ENCODE measurements at places on chromosomes 4 and X.

DNA sequence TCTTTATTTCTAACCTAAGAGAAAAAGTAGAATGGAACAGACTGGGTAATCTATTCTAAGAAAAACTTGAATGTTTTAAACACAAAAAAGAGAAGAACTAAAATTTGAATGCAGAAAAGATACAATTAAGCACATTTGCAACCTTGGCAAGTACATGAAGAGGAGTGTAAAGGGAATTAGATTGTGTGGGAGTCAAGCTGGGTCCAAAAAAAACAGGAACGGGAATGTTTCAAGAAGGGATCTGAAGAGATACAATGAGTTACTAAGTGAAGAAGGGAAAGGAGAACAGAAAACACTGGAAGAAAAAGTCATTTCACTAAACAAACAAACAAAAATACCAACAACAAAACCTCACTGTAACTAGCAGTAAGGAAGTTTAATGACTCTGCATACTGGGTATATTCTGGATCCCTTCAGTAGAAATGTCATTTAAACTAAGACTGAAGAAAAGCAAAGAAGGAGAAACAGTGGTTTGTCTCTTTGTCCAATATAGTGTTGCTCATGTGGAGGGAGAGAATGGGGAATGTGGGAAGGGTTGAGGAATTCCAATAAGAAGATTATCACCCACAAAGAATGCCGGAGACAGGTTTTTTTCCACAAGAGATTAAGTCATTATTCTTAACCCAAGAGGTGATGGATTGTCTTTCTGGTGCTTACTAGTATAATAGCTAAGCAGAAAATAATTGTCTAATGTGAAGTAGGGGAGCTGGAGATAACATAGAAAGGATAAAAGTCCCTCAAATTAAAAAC lies 50.4 kb upstream of the PTPN13 start:
- no peak for DNase-seq

DNA sequence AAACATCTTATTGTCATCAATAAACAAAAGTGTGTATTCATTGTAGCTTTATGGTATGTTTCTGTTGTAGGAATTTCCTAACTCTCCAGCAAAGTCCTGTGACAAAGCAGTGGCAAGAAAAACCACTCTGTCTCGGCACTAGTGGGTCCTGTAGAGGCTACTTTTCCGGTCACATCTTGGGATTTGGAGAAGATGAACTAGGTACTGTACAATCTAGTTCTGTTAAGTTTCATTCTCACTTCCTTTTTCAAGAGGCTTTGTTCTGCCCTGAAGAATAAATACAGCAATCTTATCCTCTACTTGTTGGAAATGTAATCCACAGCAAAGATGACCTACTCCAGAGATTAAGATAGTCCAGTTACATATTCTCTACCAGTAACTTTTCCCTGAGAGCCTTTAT lies 69.3 kb downstream of the HHIP start:
- DNase-seq = no peak

DNA sequence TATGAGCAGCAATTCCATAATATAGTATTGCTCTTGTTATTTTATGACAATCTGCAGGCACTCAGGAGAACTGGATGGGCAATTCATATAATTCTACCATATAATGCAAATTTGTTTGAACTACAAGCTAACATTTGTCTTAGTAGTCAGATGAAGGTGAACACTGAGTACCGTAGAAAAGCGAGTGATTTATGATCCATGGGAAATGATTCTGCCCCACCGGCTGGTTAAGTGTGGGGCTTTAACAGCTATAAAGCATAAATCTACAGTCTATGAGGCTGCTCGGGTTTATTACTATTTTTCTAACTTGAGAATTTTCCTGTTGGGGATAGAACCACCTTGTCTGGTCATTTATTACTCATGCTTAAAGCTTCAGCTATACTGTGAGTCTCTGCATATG lies 275.5 kb downstream of the PCDH10 start:
- no peak for DNase-seq

DNA sequence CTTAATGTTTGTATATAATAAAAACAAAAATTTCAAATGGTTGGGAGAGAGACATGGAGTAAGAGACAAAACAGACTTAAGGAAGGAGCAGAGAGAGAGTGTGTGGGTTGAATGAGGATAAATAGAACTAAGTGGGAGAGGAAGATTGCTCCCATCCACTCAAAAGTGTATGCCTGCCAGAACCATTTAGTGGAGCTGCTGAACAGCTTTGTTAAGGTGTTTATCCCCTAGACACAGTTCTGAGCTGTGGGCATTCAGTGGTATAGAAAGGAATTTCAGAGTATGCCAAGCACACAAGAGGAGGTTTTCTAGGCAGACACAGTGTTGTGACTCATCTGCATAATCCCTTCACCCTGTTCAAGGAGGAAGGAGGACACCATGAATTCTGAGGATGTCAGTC lies 508.6 kb upstream of the EPHA5 start:
- DNase-seq = peak; percentile 14

GRCh38 chr4:104248726-104249125 lies 246.0 kb downstream of the CXXC4 start:
- DNase-seq = no peak

Data from NCI-H69 (cell line).